ENCODE measurements at places on chromosomes 7 and 10. TPM values are rescaled to one million over a fixed set of nuclear protein-coding genes. Genes with fewer than 3 reads are reported as not detected.
A peak's percentile ranks its signal among the peaks of the same experiment; 100 is the strongest.

DNA sequence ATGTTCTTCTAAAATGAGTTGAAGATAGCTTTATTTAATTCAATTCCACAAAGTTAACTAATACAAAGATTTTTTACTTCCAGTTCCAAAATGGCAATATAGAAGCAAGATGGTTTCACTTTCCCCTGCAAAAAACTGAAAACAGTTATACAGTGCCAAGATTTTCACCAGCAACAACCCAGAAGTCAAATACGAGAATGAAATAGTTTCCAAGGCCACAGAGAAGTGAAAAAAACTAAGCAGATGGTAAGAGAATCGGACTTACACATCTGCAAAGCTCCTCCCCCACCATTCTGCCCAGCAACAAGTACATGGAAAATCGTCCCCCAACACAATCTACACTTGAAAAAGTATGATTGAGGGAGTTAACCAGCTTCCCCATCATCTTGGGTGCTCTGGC lies 30.3 kb upstream of the KEL start:
- H3K36me3 ChIP-seq = no peaks in the 10 kb centered on the region
- no peaks in the 10 kb centered on the region for H3K4me1 ChIP-seq
- DNase-seq = no peak
- H3K27me3 ChIP-seq = no peaks in the 10 kb centered on the region
- H3K4me3 ChIP-seq = no peak overlapping the region

DNA sequence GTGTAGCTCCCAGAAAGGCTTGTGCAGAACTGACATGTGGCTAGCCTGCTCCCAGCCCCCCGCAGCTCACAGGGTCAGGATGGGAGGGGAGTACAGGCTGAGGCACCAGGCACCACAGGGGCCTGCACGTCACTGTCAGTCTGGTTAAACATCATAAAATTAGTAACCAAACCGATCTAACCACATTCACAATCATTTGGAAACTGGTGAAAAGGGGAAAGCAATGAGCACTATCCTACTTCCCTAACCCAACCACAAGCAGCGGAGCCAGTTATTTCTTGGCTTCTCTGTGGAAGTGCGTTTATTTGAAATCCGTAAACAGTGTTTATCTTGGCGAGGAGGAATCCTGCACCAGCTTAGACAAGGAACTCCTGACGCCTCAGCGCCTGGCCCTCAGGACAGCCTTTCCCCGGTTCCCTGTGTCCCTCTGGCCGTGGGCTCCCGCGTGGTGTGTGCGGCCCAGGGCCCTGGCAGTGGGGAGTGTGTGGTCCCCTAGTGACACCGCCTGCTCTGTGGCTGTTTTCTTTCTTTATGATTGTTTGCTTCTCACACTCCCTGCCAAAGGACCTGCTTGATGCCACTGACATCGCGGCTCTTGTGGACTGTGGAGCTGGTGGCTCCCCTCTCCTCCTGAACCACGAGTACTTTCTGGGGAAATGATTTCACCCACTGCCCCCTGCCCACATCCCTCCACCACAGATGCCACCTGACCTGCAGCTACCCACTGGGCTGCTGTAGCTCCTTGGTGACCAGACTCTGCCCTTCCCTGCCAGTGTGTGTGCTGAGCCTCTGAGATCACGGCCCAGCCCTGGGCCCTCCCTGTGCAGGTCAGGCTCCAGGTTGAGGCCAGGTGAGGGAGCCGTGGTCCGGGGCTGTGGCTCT lies 38.0 kb downstream of the INPP5A start:
- peaks cover 24% of the 10 kb centered on the region for H3K4me1 ChIP-seq
- DNase-seq = peak; percentile 91
- H3K36me3 ChIP-seq = no peaks in the 10 kb centered on the region
- no peak overlapping the region for H3K4me3 ChIP-seq

SERPINE1 gene
- total RNA-seq = 1,441 TPM

DNA sequence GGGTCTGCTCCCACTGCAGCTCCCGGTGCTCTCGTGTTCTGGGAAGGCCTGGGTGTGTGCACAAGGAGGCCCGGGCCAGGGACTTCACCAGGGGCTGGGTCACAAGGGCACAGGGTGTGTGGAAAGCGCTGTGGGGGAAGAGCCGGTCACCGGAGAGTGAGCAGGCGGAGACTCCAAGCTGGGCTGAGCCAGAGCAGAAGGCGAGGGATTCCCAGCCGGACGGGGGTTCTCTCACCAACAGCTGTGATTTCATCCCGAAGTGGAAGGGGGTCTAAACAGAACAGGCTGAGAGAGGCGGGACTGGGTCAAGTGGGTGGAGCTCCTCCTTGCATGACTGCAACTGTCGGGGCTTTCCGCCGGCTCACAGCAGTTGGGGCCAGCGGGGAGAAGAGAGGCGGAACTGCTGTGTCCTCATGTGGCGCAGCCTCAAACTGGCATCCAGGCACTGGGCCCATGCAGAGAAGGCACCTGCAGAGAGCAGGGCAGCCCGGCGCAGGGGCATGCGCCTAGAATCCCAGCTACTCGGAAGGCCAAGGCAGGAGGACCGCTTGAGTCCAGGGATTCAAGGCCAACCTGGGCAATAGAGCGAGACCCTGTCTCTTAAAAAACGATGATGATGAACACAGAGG lies 7.6 kb upstream of the ORAI2 start:
- no peak overlapping the region for H3K27ac ChIP-seq
- H3K36me3 ChIP-seq = peaks cover 38% of the 10 kb centered on the region
- no peak for DNase-seq
- H3K4me1 ChIP-seq = no peaks in the 10 kb centered on the region
- no peaks in the 10 kb centered on the region for H3K27me3 ChIP-seq

DNA sequence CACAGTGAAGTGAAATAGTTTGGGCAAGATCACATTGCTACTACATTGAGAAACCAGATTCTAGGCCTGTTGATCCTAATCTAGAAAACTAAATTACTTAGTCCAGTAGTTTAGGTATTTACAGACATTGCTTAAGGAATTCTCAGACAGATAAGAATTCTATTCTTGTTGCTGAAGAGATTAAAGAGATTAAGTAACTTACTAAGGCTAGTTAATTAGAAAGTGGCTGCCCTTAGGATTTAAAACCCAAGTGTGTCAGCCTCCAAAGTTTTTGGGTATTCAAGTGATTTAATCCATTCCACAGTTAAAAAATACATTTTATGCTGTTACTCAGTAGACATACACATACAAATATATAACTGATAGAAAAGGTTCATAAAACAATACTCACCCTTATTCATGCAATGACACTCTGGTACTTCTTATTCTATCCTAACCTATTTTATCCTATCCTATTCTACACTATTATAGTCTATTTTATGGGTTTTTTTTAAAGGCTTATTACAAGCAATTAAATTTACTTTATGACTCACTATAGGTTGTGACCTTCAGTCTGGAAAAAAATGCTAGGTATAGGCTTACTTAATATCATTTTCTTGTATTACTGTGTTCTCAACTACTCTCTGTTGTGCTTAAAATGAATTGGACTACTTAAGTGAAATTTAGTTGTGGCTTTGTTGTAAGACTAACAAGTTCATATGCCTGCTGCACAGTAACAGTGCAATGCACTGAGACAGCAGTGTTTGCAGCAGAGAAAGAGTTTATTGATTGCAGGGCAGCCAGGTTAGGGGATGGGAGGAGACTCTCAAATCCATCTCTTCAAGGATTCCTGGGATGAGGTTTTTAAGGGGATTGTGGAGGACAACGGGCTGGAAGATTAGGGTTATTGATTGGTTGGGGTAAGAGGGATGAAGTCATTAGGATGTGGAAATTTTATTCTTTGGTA lies 10.7 kb downstream of the SPAM1 start:
- no peaks in the 10 kb centered on the region for H3K27me3 ChIP-seq
- no peaks in the 10 kb centered on the region for H3K4me1 ChIP-seq
- DNase-seq = no peak
- no peak overlapping the region for H3K4me3 ChIP-seq
- H3K36me3 ChIP-seq = no peaks in the 10 kb centered on the region
- H3K27ac ChIP-seq = no peak overlapping the region

ADARB2 gene
- total RNA-seq = not detected

DNA sequence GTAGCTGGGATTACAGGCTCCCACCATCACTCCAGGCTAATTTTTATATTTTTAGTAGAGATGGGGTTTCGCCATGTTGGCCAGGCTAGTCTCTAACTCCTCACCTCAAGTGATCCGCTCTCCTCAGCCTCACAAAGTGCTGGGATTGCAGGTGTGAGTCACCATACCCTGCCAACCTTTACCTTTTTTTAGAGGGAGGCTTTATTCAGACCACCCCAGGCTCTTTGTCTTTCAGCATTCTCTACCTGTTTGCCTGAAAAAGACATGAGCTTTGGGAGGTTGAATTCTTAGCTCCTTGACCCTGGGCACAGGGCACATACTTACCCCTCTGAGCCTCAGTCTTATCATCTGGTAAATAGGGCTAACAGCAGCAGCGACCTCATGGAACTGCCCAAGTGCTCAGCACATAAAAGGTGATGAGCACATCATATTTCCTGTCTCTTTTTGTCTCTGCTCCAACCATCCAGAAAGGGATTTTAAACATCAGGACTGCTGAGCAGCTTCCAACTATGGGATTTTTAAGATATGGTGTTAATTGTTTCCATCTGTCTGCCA lies 17.0 kb downstream of the FRMPD2 start:
- no peaks in the 10 kb centered on the region for H3K4me1 ChIP-seq
- H3K4me3 ChIP-seq = no peak overlapping the region
- no peaks in the 10 kb centered on the region for H3K36me3 ChIP-seq
- no peak for DNase-seq

- H3K4me1 ChIP-seq = peaks cover 2% of the 10 kb centered on the region
- no peak overlapping the region for H3K4me3 ChIP-seq
- no peaks in the 10 kb centered on the region for H3K27me3 ChIP-seq
- peak; percentile 31 for DNase-seq
- 0 out of 2 replicates have a peak, but pooled peaks cover 4% of the 10 kb centered on the region for H3K36me3 ChIP-seq
These were observed 107.8 kb downstream of the ARHGAP12 start for GRCh38 chr10:31820778-31821369.

GRCh38 chr7:79612022-79612421 lies 158.6 kb upstream of the MAGI2 start:
- no peaks in the 10 kb centered on the region for H3K36me3 ChIP-seq
- no peak for DNase-seq
- no peaks in the 10 kb centered on the region for H3K27me3 ChIP-seq
- H3K4me3 ChIP-seq = no peak overlapping the region
- no peaks in the 10 kb centered on the region for H3K4me1 ChIP-seq

DNA sequence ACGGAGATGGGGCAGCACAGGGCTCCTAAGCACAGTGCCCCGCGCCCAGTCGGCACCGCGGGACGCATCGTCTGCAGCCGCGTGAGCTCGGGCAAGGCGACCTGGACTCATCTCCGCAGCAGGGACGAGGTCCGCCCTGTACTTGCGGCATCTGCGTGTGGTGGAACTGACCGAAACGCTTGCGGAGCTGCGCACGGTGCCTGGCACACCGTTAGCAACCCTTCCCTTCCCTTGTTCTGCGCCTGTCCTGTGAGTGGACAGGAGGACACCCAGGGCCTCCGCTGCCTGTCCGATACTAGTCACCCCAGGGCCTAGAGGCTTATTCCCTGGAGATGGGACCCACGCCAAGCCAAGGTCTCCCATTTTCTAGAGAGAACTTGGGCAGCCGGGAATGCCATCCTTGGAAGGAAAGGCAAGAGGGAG lies 98.5 kb downstream of the WDR11 start:
- peaks cover 14% of the 10 kb centered on the region for H3K27me3 ChIP-seq
- H3K36me3 ChIP-seq = no peaks in the 10 kb centered on the region
- no peaks in the 10 kb centered on the region for H3K4me1 ChIP-seq
- H3K27ac ChIP-seq = no peak overlapping the region
- no peak overlapping the region for H3K4me3 ChIP-seq
- DNase-seq = no peak

DNA sequence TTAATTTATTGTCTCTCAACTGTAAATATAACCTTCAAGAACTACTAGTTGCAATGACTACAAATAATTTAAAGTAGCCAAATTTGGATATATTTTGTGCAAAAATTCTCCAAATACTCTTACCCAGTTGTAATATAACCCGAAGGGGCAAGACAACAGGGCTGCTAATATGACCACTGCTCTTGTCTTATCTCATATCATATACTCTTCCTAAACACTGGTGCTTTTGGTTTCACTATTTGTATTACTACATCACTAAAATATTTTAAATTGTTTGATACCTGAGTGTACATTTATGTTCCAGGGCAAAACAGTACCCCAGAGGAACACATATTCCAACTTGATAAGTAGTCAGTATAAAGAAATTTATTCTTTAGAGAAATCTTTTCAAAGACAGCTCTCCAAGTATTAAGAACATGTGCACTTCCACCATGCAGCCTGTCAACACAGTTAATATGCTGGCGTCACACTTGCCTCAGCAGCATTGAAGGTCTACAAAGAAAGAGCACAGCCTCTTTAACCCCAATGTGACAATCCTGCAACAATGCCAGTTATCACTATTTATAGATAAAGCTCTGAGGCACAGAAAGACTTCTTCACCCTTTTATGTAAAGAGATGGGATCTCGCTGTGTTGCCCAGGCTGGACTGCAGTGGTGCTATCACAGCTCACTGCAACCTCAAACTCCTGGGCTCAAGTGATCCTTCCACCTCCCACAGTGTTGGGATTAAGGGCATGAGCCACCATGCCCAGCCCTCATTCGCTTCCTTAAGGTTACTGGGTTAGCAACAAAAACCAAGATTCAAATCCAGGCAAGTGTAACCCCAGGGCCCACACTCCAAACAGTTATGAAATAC lies 37.8 kb downstream of the RHEB start:
- H3K27me3 ChIP-seq = no peaks in the 10 kb centered on the region
- no peak overlapping the region for H3K4me3 ChIP-seq
- peaks cover 14% of the 10 kb centered on the region for H3K4me1 ChIP-seq

- H3K27ac ChIP-seq = no peak overlapping the region
- H3K4me1 ChIP-seq = no peaks in the 10 kb centered on the region
- H3K36me3 ChIP-seq = no peaks in the 10 kb centered on the region
- DNase-seq = no peak
- no peak overlapping the region for H3K4me3 ChIP-seq
- no peaks in the 10 kb centered on the region for H3K27me3 ChIP-seq
These were observed 675 bp upstream of the GIMAP1 start for GRCh38 chr7:150715738-150716137.

DNA sequence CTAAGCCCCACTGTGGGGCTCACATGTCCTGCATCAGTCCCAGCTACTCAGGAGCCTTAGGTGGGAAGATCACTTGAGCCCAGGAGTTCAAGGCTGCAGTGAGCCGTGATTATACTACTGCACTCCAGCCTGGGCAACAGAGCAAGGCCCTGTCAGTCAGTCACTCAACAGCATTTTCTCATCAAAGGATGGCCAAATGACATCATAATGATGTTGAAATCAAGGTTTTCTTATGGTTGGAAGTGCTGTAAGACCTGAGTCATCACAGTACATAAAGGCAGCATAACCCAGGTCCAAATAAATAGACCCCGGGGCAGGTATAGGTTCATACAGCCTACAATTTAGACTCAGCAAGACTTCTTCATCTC lies 341.1 kb downstream of the PARD3 start:
- H3K4me3 ChIP-seq = no peak overlapping the region
- H3K27ac ChIP-seq = no peak overlapping the region
- H3K36me3 ChIP-seq = no peaks in the 10 kb centered on the region

Data from IMR-90 (cell line).